ENCODE measurements at places on chromosomes 3 and 15.

GRCh38 chr3:63774781-63775180, 44.3 kb upstream of the C3orf49 start:
- DNase-seq = no peak

DNA sequence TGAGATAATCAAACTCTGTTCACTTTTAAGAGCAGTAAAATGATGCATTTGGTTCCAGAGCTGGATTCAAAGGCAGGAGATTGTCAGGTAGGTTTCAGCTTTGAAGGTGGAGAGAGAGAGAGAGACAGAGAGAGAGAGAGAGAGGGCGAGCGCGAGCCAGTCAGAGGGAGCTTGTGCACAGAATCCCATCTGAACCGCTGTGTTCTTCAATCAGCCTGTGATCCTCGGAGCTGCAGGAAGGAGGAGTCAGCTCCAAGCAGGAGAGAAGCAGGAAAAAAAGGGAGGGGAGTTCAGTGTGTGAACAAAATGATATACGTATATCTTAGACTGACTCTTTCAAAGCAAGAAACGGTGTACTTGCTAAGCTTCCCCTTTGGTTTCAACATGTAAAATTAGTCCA, at the start of gene GPR149:
TSS of gene GPR149 (minus strand) at position 177 of the 400 bp plus-strand sequence. CDS start 575 bp downstream, outside the sequence.
- DNase-seq = no peak

- DNase-seq = no peak
Measured at GRCh38 chr3:11567516-11568467, 75.9 kb downstream of the VGLL4 start.

DNA sequence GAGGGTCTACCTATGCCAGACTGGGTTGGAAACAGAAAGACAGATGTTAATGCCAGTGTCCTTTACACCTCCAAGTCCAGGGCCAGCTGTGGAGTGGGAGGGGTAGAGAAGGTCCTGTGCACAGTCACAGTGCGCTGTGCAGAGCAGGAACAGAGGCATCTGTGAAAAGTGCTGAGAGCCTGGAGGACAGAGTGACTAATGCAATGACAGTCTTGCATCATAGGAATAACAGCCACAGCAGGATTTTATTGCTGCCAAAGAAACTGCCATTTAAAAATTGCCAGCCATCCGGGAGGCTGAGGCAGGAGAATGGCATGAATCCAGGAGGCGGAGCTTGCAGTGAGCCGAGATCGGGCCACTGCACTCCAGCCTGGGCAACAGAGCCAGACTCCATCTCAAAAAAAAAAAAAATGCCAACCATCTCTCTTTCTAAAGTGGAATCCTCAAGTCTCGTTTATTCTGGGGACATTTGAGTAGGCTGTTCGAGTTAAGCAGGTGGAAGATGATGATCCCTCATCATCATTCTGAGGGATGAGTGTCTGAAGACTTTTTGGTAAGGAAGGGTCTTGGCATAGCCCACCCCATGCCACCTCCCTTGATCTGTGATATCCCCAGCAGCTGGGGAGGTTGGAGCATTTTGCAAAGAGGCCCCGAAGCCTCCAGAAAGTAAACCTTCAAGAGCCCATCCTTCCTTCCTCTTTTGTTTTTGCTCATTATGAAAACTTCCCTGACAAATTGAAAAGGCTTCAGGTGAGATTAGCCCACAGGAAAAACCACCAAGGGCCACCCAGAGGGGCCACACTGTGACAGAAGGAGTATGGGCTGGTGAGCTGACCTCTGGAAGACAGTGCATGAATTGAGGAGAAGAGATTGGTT, 7.7 kb downstream of the CCR2 start:
- no peak for DNase-seq

DNA sequence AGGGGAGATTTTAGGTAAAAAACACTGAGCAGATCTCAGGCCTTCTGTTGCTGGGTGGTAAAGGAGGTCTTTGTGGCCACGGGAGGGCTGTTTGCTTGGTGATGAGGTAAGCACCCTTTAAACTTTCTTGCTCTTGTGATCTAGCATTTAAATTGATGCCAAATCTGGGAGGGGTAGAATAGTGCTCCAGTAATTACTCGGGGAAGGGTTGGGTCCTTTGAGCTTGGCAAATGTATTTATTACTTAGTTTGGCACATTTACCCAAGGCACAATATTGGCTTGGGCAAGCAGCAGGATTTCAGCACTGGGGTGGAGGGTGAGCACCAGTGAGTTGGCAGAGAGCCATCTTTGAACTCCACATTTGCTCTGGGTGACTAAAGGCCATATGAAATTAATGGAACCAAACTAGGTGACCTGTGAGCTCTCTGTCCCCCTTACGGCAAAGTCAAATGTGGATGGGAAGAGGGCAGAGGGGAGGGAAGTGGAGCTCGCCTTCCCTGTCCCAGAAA, 185.9 kb upstream of the ONECUT1 start:
- no peak for DNase-seq

DNA sequence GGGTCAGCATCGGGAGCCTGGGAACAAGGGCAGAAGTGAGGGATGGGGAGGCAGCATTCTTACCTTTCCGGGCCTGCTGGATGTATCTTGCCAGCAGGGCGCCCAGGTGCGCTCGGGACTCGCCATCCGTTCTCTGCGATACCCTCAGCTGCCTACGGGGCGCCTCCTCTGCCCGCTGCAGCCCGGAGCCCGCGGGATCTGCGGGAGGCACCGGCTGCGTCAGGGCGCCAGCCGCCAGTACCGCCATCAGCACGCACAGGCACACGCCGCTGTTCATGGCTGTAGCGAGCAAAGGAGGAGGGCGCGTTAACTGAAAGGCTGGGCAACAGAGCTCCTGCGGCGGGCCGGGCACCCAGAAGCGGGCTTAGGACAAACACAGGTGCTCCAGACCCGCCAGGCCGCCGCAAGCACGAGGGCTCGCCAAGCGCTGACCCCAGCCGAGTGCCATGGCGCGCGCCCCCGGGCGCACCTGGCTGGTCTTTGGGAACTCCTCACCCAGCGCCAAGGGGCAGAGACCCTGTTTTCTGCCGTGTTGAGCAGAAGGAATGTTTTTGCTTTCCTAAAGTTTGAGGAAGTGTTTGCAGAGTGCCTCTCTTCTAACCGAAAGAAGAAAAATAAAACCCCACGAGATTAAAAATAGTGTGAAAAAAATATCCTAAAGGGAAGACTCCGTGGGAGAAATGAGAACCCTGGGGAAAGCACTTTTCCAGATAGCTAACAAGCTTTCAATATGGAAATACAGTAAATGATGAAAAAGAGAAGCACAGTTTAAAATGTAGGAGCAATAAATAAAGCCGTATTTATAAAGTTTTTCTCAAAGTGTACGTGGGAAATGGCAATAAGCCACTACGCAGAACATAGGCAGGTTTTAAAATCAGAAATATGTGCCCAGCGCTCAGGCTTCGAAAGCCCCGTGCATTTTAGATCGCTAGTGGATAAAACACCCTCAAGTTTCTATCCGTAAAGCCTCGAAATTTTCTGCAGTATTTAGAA, 2.3 kb downstream of the CCK start:
- no peak for DNase-seq

GRCh38 chr3:42698911-42699230, 3.7 kb downstream of the HHATL start:
- DNase-seq = no peak

DNA sequence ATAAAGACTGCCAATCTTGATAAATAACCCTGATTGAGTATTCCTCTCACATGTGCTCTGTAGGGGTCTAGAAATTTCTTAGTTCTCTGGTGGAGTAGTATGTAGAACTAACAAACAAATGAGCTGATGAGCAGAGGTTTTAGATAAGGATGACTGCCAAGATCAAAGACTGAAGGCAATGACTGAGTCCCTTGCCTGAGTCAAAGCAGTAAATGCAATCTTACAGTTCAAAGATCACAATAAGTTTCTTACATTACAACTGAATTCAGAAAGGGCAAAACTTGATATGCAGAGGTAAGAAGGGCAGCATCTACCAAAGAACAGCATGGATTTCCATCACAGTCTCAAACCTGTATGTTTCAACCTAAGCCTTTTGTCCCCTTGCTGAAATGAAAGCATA, 172.2 kb upstream of the POU1F1 start:
- no peak for DNase-seq

DNA sequence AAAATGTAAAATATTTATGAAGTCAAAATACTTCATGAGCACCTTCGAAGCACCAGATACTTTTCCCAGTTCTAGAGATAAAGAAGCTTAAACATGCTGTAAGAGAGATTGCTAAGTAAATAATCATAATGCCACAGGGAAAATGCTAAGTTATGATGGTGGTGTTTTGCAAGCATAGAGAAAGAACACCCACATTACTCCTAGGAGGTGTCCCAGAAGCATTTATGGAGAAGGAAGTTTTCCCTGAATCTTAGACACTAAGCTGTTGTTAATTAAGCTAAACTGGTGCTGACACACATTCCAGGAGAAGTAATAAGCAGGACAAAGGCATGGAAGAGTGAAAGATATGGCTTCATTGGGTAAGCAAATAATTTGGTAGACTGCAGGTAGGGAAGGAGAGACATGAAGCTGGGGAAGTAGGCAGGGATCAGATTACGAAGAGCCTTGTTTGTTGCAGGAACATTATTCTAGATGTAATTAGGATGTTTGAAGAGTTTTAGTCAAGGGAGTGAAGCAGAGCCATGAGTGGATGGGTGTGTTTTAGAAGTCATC, 40.4 kb upstream of the CHMP2B start:
- no peak for DNase-seq

DNA sequence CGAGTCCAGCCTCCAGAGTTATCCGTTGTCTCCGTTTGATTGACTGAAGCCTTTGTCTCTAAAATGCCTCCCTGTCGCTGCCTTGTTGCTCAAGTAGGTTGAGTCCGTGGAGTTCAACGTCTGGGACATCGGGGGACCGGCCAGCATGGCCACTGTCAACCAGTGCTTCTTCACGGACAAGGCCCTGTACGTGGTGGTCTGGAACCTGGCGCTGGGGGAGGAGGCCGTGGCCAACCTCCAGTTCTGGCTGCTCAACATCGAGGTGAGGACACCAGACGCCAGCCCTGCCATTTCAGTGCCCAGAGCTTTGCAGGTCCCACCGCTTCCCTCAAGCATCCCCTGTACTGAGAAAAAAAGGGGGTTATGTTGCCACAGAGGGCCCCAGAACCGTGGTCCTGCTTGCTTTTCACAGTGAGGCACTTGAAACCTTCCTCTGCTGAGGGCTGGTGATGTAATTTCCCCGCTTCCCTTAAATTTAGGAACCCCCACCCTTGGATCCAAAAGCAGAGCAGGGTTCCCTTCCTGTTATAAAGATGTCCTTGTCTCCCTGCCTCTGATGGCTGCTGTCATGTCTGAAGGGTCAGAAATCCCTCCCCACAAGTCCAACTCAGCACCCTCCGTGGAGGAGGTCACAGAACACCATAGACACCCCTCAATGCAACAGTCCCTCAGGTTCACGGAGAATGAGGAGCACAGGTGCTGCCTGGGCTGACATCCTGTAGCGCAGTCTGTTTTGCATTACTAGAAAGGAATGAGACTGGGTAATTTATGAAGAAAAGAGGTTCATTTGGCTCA, 105.7 kb downstream of the LRRK1 start:
- DNase-seq = no peak

DNA sequence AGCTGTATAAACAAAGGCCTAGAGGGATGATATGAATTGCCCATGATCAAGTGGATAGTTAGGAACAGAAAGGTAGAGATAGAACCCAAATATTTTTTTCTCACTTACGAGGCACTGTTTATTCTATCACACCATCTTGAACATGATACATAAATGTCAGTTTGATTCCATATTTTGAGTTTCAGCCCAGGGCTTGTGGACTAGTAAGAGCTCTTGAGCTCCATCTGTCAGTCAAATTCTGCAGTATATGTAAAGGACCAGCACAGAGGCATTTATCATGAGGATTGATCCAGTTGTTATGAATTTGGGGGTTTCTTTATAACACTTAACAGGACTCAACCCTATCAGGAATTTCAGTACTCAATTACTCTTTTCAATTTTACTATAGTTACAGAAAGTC, 4.8 kb downstream of the SLC27A2 start:
- DNase-seq = no peak

- DNase-seq = no peak
Measured at GRCh38 chr3:53544357-53544756, 49.9 kb downstream of the CACNA1D start.

DNA sequence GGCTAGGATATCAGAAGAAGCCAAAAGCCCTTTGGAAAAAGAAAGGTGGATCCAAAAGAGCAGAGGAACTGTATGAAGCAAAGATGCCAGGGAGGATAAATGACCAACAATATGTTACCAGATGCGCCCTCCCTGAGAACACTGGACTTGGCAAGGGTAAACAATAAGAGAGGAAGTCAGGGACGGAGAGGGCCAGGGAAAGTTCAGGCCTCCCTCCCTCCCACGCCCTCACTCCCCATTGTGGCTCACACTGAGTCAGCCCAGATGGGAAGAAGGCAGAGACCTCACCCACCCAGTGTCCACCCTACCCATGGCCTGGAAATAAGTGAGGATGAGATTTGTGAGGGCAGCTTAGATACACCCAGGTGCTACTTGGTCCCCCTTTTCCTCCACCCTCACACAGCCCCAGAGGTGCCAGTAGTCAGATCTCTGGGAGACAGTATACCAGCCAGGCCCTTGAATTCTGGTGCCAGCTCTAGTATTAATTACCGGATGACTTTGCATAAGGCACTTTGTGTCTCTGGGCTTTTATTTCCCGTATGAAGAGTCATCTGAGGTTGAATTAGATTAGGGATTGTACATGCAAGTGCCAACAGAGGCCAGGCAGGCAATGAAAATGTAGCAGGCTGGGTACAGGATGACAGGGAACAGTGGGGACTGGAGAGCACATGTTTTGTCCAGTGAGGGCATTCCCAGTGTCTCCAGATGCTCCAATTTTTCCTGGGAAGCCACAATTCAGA, 35.1 kb upstream of the FRMD4B start:
- DNase-seq = no peak

GRCh38 chr3:182509844-182510460, 283.4 kb upstream of the ATP11B start:
- peak; percentile 27 for DNase-seq

DNA sequence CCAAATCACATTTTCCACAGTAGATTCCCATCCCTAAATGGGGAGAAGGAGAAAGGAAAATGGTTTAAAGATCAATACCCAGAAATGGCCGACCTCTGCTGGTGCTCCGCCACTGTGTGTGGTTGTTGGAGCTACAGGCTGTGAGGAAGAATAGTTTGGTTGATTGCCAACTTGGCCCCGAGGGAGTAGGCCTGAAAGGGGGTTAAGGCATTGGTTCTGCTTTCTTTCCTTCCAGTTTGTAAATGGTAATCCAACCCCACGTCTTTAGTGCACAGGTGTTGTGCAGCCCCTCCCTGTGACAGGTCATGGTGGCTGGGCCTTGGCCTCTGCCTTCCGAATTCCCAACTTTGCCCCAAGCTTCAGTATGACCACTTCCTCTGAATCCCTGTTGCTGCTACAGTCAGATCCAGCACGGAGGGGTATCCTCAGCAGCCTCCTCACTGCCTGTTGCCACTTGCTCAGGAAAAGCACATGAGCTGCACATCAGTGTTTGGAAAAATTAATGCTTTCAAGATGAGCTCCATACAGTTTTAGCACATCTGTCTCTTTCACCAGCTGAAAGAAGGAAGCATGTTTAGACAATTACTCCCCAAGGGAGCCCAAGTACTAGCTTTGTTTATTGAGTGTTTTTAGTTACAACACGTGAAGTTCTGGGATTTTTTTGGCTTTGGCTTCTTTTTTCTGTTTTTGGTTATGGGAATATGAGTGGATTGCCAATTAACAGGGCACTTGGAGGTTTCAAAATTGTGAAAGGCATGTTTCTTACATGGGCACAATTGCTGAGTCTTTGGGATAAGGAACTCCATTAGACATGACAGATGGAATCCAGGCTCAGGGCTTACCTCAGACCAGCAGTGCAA, 92.3 kb upstream of the ROPN1 start:
- no peak for DNase-seq

All from T-helper 2 cell (primary cell).